ENCODE measurements at places on chromosomes 4 and X.

- no peak for DNase-seq
Observed at GRCh38 chrX:124347242-124347641, 879 bp downstream of the SH2D1A start.

- no peak for DNase-seq
Observed at GRCh38 chr4:187685247-187685646, 310.3 kb upstream of the ZFP42 start.

DNA sequence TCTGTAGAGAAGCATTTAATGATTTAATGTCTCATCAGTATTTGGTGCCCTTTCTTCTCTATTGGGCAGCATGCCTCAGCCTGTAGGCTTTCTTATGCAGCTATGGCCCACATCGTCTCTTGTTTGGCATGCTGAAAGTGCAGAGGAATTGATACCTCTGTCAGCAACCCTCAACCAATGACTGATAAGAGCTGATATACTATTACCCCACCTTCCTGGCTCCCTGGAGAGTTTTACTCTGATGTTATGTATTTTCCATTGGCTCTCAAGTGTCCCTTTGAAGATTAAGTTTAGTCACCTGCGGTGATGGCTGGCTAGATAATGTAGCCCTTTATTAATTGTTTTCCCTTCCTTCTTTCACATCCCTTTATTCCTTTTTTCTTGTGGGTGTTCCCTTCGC is 41.2 kb upstream of the PDHA2 start:
- no peak for DNase-seq

DNA sequence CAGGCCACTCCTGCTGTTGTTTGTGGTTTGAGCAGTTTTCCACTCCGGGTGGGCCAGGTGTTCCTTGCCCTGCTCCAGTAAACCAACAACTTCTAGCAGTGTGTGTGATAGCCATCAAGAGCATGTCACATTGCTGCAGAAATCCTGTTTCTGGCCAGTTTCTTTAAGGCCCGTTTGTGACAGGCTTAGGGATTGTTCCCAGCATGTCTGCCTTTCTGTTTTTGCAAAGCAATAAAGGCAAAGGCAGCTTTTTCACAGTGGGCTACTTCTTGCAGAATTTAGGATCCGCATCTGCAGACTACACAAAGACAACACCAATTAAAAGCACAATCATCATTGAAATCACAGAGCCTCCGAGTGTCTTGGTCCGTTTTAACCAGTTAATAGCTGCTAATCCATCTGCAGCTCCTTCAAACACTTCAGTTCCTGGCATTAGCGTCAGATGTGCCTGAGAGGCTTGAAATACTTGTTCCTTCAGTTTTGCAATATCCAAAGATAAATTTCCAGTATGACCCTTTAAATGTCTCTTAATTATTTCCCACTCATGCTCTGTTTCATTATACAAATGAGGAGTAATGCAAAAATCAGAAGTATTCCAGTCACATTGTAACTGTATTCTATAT is 65.1 kb downstream of the ADAM29 start:
- no peak for DNase-seq

GRCh38 chr4:187006189-187006618 is 282.5 kb upstream of the FAT1 start:
- DNase-seq, result no peak

GRCh38 chrX:72621625-72622485 is 49.2 kb upstream of the HDAC8 start:
- DNase-seq, result no peak

- DNase-seq, result no peak
Observed at GRCh38 chrX:39019056-39019455, 217.8 kb downstream of the MID1IP1 start.

- DNase-seq, result no peak
Observed at GRCh38 chr4:182143822-182144625, 99.2 kb upstream of the TENM3 start.

GRCh38 chr4:168769837-168770236 is 240.2 kb downstream of the CBR4 start:
- no peak for DNase-seq

DNA sequence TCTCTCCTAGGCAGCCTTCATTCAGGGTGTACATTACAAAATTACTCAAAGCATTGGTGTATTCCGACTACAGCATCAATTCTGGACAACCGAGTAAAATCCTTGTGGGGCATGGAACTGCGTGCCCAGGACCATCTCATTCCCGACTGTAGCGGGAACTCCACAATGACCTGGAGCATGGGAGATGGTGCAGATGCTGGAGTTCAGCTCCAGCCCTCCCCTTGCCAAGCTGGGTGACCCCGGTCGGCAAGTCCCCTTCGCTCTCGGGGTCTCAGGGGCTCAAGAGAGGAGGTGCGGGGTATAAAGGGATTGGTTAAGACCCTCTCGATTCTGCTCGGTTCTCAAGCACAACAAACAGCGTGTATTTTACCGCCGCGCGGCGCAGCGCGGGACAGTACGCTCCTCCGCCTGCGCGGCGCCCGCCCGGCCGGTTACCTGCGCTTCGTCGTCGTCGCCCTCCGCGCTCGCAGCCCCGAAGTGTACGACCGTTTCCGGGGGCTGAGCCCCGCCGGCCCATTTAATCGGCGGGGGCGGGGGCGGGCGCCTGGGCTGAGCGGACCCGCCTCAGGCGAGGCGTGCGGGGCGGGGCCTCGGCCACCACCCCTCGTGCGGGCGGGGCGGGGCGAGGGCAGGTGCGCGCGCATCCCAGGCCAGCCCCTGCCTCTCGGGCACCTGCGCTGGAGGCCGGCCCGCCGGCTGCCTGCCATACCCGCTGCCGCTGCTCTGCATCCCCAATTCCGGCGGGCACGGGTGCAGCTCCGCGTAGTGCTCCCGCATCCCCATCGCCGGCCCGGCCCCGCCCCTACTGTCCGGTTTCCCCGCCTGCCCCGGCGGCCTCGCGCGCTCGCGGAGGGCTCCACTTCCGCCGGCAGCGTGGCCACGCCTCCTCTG is at the start of gene G6PD:
Gene G6PD (minus strand): TSS at position 493 of the 891 bp plus-strand sequence. CDS start 691 bp downstream, outside the sequence.
- no peak for DNase-seq

DNA sequence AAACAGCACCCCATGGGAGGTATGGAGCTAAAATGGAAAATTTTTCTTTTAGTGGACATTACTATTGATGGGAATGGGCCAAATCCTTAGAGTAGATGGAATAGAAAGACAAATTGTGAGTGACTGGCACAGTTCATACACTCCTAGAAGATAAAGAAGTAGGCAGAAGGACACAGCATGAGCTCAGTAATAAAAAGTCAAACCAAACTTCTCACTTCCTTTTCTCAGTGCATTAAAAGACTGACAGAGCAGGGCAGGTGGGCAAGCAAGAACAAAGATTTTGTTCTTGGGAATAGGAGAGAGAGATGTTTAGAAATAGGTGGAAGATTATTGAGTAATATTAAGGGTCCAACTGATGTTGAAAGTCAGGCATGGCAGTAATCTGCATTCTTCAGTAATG is 132.5 kb downstream of the ATP10D start:
- DNase-seq, result no peak

DNA sequence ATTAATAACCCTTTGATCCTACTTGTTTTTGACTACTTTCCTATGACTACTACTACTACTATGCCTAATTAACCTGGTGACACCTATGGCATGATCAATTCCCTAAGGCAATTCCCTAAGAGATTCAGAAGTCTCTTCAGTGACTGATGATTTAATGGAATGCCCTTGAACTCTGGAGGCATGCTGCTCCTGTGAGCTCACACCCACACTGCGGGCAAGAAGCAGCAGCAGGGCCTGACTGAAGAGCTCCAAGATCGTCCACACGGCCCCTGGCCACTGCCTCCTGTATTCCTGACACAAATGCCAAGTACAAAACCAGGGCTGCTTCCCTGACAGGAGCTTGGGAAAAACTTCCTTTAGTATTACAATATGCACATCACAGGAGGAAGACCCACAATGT is 74.2 kb upstream of the STS start:
- DNase-seq, result no peak

DNA sequence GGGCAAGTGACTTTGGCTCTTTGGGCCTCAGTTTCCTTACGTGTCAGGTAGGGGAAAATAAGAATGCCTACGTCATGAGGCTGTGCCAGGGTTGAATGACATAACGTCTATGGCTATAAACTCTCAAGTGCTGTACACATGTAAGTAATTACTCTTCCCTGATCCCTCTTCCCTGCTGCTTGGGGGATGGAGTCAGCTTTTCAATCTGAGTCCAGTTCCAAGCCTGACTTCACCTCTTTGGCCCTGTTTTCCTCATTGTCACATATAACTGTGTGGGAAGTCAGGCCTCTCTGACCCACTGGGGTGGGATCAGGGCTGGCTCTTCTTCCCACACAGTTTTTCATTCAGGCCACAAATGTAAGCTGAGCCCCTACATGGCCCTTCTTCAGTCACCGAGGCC is 11.4 kb upstream of the CITED1 start:
- no peak for DNase-seq

- no peak for DNase-seq
Observed at GRCh38 chr4:10385994-10386394, 71.2 kb downstream of the ZNF518B start.

DNA sequence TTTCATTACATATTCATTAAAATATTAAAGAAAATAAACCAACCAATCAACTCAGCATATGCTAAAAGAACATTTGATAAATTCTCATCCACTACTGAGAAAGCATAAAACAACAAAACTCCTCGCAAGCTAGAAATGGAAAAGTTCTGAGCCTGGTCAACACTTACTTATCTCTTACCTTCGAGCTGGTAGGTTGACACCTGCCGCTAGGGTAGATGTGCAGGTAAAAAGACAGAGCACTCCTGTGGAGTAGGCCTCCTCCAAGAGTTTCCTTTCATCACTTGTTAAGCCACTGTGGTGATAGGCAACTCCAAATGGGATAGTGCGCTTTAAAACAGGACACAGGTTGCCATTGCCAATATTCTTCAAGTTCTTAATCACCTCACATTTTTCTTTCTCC is 18.9 kb downstream of the HELQ start:
- no peak for DNase-seq

DNA sequence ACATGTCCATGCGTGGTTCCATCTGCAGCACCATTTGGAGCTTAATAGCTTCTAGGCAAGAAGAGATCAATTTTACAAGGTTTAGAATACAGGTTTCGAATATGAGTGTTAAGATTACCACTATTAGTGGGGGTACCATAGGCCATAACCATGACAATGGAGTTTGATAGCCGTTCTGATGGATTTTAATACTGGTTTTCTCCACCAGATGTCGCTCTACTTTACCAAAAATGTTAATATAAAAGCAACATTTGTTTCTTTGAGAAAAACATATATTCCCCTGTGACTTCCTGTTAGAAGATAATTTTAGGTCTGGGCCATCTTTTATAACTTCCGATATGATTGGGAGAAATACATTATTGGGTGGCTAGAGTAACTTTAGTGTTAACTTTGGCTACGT is 499.7 kb upstream of the POU3F4 start:
- no peak for DNase-seq

GRCh38 chrX:86066998-86067397 is 19.6 kb upstream of the CHM start:
- no peak for DNase-seq

GRCh38 chrX:23952984-23953907 is 45.4 kb downstream of the CXorf58 start:
- DNase-seq, result no peak

DNA sequence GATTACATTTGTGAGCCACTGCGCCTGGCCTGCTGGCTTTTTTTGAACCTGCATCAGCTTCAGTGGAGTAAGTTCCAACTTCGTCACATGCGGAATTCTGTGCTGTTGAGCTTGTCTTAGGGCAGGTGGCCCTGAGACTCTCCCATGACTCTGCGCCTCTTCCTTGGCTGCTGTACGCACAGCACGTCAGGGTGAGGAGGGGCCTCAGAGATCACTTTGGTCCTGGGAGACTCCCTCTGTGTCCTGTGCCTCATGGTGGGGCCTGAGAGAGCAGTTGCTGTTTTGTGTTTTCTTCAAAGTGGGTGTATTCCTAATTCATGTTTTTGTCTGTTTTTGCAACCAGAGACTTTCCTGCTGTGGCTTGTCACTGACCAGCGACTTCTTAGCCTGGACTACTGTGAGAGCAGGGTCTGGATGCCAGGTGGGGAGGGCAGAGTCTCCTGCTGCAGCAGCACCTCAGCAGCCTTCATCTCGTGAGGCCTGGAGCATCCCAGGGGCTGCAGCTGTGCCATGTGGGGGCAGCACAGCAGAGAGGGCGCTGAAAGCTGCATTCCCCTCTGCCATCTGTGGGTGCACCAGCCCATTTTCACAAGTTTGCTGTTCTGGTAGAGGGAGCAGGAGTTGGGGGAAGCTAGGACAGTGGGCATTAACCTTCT is 107.8 kb downstream of the TNIP2 start:
- DNase-seq, result no peak
